ENCODE measurements at places on chromosomes 1 and 21.

DNA sequence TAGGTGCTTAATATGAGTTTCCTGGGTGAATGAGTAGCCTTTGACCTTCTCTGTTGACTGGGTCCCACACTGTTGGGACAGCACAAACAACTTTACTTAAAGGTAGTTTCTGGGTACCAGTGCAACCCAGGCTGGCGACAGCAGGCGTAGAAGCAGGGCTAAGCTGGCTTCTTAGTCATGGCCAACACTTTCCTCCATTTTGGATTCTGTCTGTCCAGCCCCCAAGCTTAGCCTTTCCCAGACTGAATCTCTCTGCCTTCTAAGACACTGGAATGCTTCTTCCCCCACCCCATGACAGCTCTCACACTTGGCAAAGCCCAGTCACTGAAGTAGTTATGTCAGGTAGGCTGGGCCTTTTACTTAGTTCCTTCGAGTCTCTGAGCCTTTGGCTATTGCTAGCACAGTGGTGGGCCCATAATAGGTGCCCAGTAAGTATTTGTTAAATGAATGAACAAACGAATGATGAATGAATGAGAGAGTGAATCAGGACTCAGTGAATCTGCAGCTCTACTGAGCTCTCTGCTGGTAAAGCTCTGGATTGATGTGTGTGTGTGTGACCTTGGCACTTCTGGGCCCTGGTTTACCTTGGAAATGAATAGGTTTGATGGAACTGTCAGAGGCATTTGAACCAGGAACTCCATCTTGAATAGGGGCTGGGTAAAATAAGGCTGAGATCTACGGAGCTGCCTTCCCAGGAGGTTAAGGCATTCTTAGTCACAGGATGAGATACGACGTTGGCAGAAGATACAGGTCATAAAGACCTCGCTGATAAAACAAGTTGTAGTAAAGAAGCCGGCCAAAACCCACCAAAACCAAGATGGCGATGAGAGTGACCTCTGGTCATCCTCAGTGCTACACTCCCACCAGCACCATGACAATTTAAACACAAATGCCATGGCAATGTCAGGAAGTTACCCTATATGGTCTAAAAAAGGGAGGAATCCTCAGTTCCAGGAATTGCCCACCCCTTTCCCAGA lies 37.4 kb upstream of the ID3 start:
- DNase-seq, result no peak

GRCh38 chr1:31763671-31764311 lies 349 bp downstream of the ADGRB2 start:
- peak; percentile 71 for DNase-seq

GRCh38 chr21:16294128-16294527 lies 564.3 kb downstream of the USP25 start:
- DNase-seq, result no peak

DNA sequence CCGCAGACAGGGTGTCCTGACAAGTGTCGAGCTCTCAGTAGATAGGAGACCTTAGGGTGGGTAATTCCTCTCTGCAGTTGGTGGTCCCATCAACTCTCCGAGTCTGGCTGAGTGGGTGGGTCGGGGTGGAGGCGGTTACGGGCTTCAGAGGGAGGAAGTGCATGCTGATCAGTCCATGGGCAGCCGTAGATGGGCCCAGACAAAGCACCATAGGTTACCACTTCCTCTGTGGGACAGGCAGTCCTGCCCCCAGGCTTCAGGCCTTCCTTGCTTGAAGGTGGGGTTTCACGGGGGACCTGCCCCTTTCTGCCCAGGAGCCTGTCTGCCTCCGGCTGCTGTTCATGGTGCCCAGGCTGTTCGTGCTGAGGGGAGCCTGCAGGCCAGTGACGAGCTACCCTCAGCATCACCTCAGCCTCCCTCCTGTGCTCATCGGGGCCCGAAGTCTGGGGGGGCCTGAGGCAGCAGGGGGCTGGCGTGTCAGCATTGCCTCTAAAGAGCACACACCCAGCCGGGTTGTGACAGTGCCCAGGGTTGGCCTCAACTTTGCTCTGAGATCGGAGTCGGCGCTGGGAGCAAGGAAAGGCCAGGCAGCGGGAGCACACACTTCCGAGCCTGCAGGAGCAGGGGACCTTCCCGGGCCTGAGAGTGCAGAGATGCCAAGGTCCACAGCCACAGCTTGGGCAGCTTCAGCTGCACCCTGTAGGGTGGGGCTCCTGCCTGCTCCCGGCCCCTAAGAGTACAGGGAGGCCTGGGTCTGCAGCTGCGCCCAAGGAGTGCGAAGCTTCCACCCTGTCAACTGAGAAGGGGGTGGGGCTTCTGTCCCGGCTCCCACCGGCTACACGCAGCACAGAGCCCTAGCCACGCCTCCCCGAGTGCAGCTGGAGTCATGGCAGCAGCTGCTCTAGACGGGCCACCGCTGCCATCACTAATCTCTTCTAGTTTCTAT lies 225.4 kb upstream of the NRIP1 start:
- DNase-seq, result no peak

GRCh38 chr1:28110555-28110954 lies 22.1 kb upstream of the EYA3 start:
- no peak for DNase-seq

GRCh38 chr1:14928412-14928811 lies 225.1 kb upstream of the TMEM51 start:
- DNase-seq, result no peak

DNA sequence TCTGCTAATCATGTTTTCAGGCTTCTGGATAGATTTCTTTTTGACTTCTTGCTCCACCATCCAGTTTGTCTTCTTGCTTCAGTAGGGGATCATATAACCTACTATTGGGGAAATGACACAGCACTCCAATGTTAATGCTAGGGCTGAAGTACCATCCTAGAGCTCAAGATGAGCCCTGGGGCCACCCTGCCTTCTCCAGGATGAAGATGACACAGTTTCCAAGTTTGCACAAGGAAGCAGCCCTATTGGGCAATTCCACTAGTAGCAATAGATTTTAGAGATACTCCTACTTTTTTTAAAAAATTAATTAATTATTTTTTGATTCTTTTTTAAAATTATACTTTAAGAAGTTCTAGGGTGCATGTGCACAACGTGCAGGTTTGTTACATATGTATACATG lies 11.3 kb upstream of the KLF18 start:
- DNase-seq, result no peak

GRCh38 chr21:35026153-35026500 lies 23.0 kb downstream of the RUNX1 start:
- no peak for DNase-seq

GRCh38 chr1:221284028-221284427 lies 404.8 kb downstream of the HLX start:
- DNase-seq, result no peak

DNA sequence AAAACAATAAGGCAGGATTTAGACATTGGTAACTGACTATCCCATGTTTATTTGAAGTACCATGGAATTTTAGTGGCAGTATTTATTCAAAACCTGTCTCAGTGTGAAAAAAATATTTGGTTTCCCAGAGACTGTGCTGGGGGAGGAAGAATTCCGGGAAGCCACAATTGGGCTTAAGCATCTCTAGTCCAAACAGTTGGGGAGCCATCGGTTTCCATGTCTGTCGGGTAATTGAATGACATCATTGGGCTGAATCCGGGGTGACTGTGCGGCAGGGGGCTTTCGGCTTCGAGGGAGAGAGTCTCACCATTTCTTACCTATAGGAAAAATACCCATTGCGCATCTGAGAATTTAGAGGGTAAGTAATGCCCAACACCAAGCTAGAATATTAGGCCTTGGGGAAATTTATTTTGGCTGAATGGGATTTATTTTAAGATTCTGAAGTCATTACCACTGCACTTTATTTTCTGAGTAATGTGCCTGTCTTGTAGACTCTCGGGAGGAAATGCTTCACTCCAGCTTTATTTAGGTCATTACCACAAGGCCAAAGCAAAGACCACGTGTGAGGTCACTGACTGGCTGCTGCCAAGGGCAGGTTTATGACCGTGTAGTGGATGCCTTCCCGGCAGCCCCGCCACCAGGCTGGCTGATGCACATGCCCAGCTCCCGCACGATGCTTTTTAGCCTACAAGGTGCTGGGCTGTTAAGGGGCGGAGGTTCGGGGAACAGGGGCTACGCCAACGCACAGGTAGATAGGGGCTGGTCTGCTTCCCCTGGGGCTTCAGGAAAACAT lies 23.1 kb upstream of the UMODL1 start:
- no peak for DNase-seq

DNA sequence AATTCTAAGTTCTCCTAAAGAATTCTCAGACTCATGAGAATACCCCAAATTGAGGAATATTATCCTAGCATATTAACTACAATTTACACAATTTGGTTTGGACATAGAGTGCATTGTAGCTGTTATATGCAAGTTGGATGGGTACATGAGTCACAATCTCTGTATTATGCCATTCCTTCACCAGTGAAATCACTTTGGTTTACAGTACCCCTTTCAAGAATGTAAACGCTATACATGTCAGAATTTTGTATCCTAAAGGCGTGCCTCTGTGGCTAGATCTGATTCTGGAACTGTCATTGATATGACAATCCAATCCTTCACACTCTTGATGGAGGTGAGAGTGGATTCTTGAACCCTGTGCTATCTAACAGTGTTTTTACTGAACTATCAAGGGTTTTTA lies 6.7 kb upstream of the IL10RB start:
- DNase-seq, result no peak

GRCh38 chr1:160367516-160367900 lies 637 bp downstream of the NHLH1 start:
- DNase-seq, result no peak

DNA sequence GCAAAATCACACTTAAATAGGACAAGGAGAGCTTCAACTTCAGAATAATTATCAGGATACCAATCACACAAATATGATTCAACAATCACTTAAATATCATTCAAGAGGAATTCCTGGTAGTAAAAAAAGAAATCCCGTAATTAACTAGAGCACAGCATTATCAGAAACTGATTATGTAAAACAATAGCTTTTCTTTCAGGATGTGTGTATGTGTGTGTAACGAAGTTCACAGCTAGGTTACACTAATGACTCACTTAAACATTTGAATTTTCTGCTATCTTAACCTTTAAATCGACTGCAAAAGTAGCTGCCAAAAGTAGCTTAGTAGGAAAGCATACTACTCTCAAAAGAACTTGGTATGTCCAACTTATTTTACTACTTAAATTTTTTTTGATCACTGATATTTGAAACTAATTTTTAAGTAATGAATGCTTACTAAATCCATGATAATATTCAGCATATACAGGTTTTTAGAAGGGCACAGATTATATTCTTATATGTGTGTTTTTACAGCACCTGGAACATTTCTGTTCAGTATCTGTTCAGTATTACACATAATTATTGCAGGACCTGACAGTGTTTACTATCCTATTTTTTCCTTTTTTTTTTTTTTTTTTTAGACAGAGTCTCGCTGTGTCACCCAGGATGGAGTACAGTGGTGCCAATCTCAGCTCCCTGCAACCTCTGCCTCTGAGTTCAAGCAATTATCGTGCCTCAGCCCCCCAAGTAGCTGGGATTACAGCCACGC lies 4.2 kb downstream of the RERE start:
- no peak for DNase-seq

DNA sequence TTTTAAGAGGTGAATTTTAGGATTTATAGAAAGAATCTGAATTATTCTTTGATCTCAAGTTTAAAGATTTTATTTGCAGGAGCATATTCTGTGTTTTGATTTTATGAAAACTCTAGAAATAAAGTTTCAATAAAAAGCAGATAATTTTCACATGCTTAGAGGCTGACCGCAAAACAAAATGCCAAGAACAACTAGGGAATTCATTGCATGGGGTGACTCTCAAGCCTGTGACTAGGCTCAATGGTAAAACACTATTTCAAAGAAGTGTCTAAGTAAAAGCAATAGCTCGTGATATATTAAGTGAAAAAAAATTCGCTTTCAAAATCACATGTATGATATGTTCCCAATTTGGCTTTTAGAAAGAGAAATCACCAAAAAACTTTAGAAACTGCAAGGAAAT lies 49.6 kb downstream of the RPL5 start:
- DNase-seq, result no peak

- DNase-seq, result no peak
These were observed 12.2 kb downstream of the ALG6 start for GRCh38 chr1:63379583-63379982.

GRCh38 chr1:245990315-245991022 lies 516.6 kb downstream of the SMYD3 start:
- DNase-seq, result no peak

- DNase-seq, result peak; percentile 80
These were observed 12.3 kb upstream of the SEMA4A start for GRCh38 chr1:156140879-156141707.

- no peak for DNase-seq
These were observed 212.5 kb downstream of the TOMM20 start for GRCh38 chr1:234915924-234916675.

- DNase-seq, result no peak
These were observed 97.1 kb upstream of the CACYBP start for GRCh38 chr1:174902531-174903099.

- DNase-seq, result peak; percentile 33
These were observed 22.3 kb upstream of the CASQ2 start for GRCh38 chr1:115790846-115791245.

All from activated CD4-positive, alpha-beta T cell treated with anti-CD3 and anti-CD28 coated beads, Interleukin-2, amount 10 ng/mL, durations not matched to agents 24 days and 14 days (primary cell).